Activated T-cell treated with anti-CD3 and anti-CD28 coated beads for 1 hour (primary cell): ENCODE measurements at places on chromosomes 7 and 10.

- no peak for DNase-seq
Measured at GRCh38 chr7:18175801-18176450, 148.3 kb upstream of the PRPS1L1 start.

DNA sequence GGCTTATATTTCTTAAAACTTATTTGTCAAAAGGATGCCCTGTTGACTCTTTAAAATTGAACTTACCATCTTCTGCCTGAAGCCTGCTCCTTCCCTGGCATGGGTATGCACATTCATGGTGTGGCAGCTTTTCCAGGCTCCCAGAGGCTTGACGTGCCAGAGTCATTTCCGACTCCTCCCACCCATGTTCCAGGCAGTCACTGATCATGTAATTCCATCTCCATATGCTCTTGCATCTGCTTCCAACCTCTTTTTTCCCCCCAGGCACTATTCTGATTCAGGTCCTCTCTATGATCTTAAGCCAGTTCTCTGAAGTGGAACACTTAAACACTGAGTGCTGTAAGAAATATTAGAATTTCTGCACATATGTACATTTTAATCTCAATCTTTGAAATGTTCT lies 82.2 kb downstream of the CFAP58 start:
- no peak for DNase-seq

DNA sequence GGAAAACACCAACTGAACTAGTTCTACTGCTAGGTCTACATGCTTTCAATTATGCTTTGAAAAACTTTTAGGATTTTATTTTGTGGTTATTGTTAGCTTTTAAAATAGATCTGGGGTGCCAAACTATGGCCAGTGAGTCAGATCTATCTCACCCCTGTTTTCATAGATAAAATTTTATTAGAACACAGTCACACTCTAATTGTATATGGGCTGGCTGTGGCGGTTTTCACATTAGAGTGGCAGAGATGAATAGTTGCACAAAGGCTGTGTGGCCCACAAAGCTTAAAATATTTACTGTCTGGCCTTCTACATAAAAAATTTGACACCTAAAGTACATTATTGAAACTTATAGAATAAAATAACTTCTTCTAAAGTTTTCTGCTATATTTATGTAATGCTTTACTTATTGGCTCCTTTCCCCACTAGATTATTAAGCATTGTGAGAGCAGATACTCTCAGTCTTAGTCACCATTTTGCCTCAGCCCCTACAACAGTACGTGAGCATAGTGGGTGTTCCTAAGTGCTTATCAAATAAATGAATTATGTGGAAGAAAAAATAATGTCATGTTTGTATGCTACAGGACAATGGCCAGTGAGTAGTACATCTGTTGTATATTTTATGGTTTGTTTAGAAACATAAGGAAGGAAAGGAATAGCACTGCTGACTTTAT lies 5.4 kb upstream of the SUV39H2 start:
- no peak for DNase-seq

GRCh38 chr10:19580691-19581090 lies 235.5 kb upstream of the PLXDC2 start:
- DNase-seq: no peak

GRCh38 chr10:6346631-6347030 lies 143.9 kb downstream of the PFKFB3 start:
- DNase-seq: no peak

DNA sequence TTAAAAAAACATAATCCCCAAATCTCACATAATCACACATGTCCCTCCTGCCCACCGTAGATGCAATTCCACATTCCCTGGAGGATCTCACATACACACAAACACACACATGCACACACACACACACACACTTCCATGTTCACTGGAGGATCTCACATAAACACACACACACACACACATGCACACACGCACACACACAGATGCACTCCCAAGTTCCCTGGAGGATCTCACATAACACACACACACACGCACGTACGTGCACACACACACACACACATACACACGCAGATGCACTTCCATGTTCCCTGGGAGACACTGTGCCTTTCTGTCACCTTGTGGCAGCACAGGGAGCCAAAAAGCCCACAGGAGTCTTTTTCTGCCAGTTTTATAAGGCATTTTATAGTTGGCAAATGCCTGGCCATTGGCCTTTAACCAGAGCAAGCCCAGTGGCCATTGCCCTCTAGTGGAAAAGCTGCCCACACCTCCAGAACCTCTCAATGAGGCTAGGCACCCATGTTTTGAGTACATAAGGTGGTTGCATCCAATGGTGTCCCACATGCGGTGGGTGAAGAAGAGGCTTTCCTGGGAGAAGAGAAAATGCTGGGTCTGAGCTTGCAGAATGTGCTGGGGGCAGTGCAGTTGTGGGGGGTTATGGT lies 115.4 kb upstream of the ACBD5 start:
- no peak for DNase-seq

GRCh38 chr7:17230099-17230807 lies 68.2 kb upstream of the AHR start:
- DNase-seq: no peak

- DNase-seq: no peak
Measured at GRCh38 chr7:79227044-79227443, 226.4 kb downstream of the MAGI2 start.

DNA sequence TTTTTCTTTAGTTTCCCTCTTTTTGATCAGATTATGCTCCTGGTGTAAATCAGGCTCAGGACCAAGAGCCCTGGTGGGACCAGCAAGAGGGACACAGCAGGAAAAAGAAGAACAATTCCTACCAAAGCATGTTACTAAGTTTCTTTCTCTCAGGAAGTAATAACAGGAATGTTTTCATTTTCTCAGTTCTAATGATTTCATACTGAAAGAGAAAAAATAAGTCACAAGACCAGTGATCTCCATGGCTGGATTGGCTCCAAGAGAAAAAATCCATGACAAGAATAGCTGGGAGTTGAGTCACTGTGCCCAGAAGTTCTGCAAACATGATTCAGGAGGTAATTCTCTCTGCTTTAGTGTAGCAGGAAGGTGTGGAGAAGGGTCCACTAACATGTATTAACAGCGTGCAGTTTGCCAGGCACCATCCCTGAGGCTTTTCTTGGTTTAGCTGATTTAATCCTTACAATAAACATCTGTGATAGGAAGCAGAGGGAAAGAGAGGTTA lies 23.8 kb upstream of the IFIT2 start:
- no peak for DNase-seq

DNA sequence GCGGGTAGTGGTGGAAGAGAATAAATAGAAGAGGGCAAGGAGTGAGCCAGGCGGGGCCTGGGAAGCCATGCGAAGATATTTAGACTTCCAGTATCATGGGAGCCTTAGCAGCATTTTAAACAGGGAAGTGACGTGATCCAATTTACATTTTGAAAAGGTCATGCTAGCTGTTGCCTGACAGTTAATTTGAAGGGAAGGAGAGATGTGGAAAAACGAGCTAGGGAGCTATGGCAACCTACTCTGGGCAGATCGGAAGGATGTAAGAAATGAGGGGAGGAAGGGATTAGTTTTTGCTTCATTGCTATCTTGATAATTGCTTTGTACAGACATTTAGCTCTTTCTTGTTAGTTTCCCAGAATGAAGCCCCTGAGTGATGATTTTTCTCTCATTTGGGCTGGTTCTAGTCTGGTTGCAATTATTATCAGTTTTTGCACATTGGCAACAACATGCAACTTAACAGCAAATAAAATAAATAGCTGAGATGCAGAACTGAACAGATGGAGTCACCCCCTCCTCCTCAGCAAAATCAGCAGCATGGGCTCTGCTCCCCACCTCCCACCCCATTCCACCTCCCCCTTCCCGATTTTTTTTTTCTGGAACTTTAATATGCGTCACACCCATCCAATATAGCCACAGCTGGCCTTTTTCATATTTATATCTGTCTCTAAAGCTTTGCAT lies 13.0 kb upstream of the CALU start:
- no peak for DNase-seq

DNA sequence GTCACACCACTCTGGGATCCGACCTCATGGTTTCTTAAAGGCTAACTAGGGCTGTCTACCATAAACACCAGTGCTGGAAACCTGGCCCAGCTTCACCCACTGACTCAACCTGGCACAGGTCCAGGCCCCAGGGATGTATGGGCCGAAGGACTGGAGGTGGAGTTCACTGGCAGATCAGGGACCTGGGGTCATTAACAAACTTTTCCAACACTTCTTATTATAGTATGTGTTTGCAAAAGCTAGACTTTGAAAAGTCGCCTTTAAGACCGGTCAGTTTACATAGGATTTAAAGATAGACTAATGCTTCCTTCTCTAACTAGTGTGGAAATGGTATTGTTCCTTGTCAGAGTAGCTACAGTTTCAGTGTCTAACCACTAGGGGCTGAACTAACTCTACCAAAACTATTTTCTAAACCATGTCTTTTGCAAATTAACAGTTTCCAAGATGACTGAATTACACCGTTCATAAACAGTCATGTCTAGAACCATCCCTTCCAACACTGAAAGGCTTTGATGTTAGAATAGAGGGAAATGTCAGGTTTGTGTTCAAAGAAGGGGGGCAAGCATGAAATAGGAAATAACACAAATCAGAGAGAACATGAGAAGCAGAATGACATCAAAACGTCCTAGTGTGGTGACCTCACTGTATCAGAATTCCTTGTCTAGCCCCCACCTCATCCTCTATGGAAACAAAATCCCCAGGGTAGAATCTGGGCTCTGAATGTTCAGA lies 29.7 kb downstream of the STN1 start:
- DNase-seq: no peak

GRCh38 chr10:77463499-77463898 lies 174.1 kb downstream of the KCNMA1 start:
- no peak for DNase-seq

DNA sequence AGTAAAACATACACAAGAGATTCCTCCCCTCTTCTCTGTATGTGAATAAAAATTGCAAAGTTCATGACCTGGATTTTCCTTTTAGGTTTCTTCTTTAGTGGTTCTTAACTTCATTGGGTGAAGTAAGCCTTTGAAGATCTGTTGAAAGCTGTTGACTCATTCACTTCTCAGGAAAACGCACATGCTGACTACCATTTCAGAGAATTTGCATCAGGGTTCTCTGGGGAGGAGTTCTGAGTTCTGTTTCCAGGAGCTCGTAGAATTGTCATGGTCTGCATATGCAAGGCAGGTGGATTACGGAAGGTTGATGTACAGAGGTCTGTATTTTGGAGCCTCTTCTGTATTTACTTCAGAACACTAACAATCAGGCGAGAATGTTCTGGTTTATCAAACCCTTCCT lies 962 bp upstream of the SLC26A4 start:
- DNase-seq: no peak

DNA sequence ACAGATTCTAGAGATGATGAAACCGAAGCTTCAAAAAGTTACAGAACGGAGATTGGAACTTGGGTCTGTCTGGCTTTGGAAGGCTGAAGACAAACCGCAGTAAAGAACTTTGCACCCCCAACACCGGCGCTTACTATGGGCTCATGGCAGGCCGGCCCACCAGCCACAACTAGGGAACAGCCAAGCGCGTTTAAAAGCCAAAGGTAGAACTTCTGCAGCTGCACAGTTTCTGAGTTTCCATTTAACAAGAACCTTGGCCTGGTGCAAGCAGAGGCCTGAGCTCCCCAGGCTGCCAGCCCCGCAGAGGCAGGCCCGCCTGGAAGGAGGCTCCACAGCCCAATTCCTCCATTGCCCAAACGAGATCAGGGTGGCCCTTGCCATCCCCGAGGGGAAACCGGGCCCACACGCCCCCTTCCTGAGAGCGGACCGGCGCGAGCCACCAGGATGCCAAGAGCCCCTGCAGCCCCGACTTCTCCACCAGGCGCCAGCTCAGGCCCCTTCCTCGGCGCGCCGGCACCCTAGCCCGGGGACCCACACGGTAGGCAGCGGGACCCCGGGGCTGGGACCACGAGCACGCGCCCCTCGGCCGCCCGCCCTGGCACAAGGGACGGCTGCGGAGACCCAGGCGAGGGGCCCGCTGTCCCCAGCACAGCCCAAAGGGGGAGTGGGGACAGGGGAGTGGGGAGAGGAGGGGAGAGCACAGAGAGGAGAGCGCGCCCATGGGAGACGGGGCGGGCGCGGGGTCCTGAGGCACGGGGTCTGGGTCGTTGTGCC lies 566 bp downstream of the MAD1L1 start:
- DNase-seq: no peak

- no peak for DNase-seq
Measured at GRCh38 chr7:99019523-99020412, 124.1 kb downstream of the SMURF1 start.

DNA sequence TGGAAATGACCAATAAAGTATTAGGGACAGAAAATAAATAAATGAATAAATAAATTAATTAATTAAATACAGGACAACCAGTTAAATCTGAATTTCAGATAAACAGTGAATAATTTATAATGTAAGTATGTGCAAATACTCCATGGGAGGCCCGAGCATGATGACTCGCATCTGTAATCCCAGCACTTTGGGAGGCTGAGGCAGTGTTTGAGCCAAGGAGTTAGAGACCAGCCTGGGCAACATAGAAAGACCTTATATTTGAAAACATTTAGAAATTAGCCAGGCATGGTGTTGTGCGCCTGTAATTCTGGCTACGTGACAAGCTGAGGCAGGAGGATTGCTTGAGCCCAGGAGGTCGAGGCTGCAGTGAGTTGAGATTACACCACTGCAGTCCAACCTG lies 123.7 kb downstream of the CUL2 start:
- DNase-seq: no peak

DNA sequence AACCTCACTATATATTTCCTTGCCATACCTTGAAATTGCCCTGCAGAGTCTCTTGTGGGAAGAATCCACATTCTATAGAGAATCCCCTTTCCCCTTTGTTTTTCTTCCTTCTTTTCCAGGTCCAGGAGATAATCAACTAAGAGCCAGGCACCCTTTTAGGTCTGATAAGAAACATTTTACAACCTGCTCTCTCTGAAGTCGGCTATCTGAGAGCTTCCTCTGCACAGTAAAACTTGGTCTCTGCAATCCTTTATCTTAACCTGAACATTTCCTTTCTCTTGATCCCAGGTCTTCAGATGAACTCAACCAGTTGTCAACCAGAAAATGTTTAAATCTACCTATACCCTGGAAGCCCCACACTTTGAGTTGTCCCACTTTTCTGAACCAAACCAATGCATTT lies 19.5 kb upstream of the PTER start:
- DNase-seq: no peak

DNA sequence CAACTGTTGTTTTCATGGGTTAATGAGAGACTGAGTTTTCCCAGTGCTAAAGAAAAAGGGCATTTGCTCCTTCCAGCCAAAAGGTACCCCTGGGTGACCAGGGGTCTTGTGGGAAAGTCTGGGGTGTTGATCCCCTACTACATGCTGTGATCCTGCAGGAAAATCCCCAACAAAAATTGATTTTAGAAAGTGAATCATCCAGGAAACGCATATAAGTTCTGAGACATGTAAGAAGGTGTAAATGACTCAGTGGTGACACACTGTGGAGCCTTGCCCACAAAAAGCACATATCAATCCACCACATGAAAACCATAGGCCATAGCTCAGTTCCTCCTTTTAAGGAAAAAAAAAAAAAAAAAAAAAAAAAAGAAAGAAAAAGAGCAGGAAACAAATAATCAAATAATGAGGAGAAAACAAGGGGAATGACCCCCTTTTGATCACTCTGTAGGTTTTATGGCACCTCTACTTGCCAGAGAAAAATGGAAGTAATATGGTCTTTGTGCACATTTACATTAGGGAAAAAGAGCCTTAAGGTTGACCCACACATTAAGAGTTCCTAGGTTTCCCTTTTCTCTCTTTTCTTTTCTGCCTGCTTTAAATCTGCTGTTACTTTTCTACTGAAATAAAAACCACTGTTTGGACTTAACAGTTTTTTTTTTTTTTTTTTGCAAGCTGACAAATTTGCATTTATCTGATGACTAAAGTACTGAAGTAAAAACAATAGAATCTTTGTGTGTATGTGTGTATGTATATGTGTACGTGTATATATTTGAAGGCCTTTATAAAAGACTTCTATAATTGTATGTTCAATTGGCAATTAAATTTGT lies 386.0 kb downstream of the KIF20B start:
- no peak for DNase-seq
